ENCODE measurements at places on chromosomes 12 and 14.

GRCh38 chr14:34043627-34044372 is 92.9 kb upstream of the EGLN3 start:
- peak; percentile 50 for DNase-seq

DNA sequence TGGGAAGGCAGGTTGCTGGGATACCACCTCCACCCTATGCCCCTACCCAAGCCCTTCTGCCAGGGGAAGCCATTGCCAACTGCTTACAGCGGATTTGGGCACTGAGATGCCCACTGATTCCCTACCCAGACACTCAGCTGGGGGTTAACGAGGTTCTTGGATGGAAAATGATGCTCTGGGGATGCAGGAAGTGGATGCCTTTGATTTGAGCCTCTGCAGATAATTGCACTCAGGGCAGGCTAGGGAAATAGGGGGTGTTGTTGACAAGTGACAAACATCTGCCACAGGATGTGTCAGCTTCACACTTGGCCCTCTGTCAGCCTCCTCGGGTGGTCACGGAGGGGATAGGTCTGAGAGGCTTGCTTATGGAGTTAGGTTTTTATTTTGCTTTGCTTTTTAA is 57.4 kb downstream of the RPH3A start:
- DNase-seq, result no peak

- no peak for DNase-seq
Measured at GRCh38 chr12:15763328-15763727, 25.9 kb downstream of the EPS8 start.

DNA sequence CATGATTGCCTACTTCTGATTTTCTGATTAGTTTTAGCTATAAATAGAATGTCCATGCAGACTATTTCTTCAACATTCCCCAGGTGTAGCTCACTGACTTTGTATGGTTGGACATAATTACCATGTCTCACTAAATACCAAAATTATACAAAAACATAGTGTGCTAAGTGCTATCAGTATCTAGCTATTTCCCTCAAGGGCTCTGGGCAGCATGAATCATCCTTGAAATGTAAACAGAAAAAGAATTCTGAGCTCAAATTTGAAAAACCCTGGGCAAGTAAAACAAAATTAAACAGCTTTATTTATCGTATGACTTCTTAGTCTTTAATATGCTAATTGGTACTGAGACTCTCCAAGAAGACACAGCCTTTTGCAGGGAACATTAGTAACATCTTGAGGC is 82.9 kb downstream of the SPATA7 start:
- no peak for DNase-seq

DNA sequence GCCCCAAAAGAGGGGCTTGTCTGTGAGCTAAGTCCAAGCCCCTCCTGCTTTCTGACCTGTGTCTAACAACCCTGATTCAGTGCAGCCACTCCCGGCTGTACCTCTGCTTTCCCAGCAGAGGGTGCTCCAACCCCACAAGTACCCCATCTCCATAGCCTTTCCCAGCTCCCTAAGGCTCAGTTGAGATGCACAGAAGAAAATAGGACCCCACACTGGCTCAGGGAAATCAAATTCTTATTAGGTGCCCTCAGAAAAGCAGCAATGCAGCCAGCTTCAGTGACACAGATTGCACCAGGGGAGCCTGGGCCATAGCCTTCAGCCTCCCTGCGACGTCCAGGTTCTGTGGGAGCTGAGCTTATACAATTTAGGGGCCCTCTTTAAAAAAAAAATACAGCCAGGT is 49.9 kb downstream of the LRRC74A start:
- DNase-seq, result peak; percentile 12

- no peak for DNase-seq
Measured at GRCh38 chr12:132872975-132873421, 14.4 kb downstream of the CHFR start.

- DNase-seq, result no peak
Measured at GRCh38 chr14:99981806-99982205, 83.4 kb upstream of the EVL start.

- DNase-seq, result no peak
Measured at GRCh38 chr12:129659961-129660622, 243.7 kb downstream of the TMEM132D start.

DNA sequence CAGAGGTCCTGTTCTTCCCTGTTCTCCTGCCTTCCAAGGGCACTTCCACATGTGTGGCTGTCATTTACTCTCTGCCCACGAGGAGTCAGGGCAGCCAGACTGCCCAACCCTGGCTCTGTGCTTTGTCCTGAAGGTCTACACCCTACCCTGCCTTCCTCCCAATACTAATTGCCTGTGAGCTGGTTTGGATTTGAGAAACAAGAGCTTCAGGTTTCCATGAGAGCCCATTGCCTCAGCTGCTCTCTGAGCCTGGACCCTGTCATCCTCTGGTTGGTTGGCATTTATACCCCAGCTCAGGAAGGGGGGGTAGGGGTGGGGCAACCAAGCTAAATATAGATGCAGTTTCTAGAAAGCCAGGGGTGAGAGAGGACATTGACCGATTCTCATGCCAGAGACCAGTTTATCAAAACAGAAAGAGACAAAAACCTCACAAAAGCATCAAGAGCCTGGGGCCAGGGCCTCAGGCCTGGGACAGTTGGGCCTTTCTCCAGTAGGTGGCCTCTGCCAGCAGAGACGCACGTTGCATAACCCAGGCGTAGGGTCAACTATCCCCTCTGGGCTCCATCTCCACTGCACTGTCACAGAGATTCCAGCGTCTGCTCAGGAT is 34.5 kb downstream of the VDR start:
- DNase-seq, result no peak

- no peak for DNase-seq
Measured at GRCh38 chr14:80464531-80465149, 253.3 kb upstream of the DIO2 start.

- no peak for DNase-seq
Measured at GRCh38 chr14:101721111-101721510, 40.4 kb upstream of the PPP2R5C start.

GRCh38 chr12:126883697-126884096 is 1383.3 kb upstream of the TMEM132C start:
- DNase-seq, result no peak

GRCh38 chr12:58988643-58989344 is 68.5 kb upstream of the LRIG3 start:
- DNase-seq, result no peak

DNA sequence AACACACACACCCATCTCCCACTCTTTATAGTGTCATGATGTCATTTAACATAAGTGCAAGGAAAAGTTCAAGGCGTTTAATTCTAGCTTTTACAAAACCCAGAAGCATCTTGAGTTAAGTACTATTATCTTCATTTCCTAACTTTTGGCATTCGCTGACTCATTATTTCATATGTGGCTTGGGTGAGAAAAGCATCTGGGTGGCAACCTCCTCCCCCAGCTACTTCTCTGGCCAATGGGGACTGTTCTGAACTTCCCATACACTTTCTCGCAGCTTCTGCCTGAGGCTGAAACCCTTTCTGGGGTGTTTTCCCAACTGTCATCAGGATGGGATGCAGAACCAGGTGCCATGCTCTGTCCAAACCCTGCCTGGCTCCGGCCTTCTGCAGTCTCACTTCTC is 2.8 kb upstream of the MARK3 start:
- no peak for DNase-seq

GRCh38 chr14:20530771-20531571 is 25.6 kb downstream of the RNASE10 start:
- peak; percentile 57 for DNase-seq

GRCh38 chr12:14175206-14175605 is 190.3 kb upstream of the ATF7IP start:
- DNase-seq, result no peak

GRCh38 chr12:51852404-51853137 is 4.1 kb upstream of the FIGNL2 start:
- DNase-seq, result no peak

GRCh38 chr12:101957252-101957959 is 80.0 kb downstream of the DRAM1 start:
- no peak for DNase-seq

DNA sequence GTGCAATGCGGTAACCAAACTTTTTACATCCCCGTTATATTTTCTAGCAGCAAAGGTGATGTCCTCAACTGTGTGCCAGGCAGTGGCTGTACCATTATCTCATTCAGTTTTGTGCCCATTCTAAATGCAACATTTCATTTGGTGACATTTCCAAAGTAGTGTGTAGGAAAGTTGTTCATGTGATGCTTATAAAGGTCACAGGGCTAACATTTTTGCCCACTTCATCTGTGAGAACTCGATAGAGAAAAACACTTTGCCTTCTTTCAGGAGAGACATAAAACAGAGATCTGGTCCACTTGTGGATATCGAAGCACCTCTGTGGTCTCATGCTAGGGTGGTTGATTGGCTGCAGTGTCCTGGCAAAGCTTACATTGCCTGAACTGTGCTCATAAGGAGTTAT is 414.2 kb upstream of the PDE3A start:
- DNase-seq, result no peak

GRCh38 chr12:44929236-44929885 is 53.2 kb upstream of the NELL2 start:
- DNase-seq, result no peak

DNA sequence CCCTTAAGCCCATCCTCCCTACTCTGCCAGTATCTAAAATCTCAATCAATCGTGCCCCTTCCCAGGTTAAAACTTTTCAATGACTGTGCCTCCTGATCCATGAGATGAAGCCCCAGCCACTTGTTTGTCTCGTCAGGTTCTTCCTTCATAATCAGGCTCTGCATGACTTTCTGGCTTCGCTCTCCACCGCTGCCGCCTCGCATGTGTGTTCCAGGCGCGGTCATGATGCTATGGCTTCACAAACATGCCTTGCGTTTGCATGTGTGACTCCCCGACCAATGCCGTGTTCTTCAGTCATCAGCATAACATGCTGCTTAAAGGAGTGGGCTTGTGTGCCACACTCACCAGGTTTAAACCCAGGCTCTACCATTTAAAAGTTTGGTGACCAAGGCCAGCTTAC is 5.0 kb upstream of the C1RL start:
- DNase-seq, result no peak

DNA sequence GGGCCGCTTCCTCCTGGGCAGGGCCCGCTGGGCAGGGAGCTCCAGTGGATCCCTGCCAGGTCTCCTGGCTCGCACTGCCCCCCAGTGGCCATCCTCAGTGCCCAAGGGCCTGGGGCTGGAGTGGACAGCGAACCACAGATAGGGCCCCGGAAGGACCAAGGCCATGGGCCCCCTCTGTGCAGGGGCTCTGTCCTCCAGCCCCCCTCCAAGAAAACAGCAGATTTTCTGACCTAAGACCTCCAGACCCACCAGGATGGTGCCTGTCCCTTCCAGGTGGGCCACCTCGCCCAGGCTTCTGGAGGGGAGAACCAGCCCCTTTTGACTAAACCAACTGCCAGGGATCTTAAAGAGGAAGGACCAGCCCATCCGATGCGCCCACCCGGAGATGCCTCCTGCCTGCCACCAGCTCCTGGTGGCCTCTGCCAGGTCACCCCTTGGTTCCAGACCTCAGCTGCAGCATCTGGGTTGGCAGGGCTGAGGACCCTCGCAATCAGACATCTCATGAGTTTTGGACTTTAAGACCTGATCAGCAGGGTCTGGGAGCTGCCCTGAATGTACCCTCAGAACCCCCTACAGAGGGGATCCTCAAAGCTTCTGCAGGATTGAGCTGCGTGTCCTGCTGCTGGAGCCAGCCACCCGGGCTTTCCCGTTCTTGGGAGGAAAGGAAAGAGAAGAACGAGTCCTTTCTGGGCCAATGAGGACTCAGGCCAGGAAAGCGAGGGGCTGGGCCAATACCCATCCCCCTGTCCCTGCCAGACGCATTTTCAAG is 325.8 kb upstream of the DIO3 start:
- peak; percentile 3 for DNase-seq

GRCh38 chr12:111443586-111443985 is 37.9 kb downstream of the SH2B3 start:
- peak; percentile 35 for DNase-seq

- DNase-seq, result no peak
Measured at GRCh38 chr12:47359310-47360092, 279.7 kb upstream of the AMIGO2 start.

DNA sequence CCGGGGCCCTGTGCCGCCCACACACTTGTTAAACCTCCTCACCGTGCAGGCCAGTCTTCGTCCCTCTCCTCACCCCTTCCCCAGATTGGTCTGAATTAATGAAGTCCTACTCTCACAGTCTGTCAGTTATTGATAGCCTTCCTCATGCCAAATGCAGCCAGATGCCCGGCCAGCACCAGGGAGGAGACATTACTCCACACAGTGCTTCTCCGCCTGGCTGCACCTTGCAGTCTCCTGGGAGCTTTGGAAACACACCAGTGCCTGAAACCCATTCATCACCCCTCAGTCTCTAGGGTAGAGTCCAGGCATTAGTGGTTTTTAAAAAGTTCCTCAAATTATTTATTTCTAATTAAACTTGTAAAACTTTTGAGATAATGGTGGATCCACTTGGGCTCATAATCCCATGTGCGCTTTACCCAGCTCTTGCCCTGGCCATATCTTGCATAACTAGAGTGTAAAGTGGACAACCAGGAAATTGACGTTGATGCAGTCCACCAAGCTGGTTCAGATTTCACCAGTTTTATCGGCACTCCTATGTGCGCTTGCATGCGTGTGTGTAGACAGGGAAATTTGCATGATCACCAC is 38.2 kb upstream of the TSPAN9 start:
- no peak for DNase-seq

GRCh38 chr14:54117396-54117795 is 160.8 kb upstream of the BMP4 start:
- DNase-seq, result no peak

- no peak for DNase-seq
Measured at GRCh38 chr12:132399092-132400010, 70.0 kb upstream of the GALNT9 start.

DNA sequence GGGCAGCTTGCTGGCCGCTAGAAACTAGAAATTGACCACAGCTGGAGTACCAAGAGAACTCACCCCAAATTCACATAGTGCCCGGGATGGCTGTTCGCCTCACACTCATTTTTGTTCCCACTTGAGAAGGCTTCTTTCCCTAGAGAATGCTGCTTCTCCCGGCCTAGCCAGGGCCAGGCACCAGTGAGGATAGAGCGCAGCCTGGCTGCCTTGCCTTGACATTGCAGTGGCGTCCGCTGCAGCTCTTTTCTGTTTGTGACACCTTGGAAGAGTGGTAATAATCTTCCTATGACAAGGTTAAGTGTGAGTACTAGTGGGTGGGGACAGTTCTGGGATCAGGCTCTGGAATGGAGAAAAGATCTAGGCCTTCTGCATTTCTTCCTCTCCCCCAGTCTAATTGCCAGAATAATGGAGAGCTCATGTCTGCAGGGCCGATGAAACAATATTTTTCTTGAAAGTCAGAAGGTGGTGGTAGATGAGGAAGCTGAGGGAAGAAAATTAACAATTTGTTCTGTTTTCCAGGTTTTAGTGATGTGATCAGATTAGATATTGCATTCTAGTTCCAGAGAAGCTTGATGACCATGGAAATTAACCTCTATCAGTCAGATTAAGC is 3.7 kb downstream of the TMEM253 start:
- DNase-seq, result peak; percentile 53

DNA sequence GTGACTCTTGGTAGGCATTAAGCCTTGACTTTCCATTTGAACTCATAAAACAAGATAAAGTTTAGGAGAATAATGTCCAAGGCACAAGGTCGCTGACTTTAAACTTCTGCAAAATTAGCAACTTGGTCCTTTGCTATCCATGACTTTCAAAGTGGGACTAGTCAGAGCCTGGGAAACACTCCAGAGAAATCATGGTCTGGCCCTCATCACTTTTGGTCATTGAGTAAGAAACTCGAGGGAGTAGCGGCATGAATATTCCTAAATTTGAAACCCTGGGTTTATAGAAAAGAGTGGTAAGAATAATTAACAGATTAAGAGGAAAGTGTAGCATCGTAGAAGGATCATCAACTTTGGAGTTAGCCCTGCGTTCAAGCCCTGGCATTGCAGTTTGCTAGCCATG is 16.9 kb upstream of the APPL2 start:
- DNase-seq, result no peak
